ENCODE measurements at places on chromosomes 1 and 21. TPM values are rescaled to one million over a fixed set of nuclear protein-coding genes. Genes with fewer than 3 reads are reported as not detected.

BTG3 gene
- 43.3 TPM for total RNA-seq

MEX3A gene
- 0.05 TPM for total RNA-seq

B3GALT2 gene
- total RNA-seq: 0.94 TPM

CACNA1E gene
- total RNA-seq: 0.08 TPM

DNA sequence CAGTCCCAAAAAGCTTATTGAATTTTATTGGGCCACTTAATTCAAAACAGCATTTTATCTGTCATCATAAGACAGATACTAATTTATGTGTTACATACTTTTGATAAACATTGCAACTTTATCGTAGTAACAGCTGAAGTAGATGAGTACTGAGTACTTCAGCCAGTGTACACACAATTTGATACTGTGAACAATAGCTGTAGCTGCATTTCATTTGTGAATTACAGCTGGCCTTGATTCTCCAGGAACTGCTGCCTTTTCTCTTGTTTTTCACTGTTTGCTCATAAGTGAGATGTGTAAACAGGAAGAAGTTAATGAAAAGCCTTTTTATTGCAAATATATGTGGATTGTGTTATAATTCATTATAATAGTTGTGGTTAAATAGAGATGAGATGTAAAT is 10.2 kb downstream of the UAP1 start:
- no peaks in the 10 kb centered on the region for H3K27me3 ChIP-seq
- no peak for DNase-seq
- peaks cover 16% of the 10 kb centered on the region for H3K36me3 ChIP-seq
- H3K4me1 ChIP-seq: peaks cover 7% of the 10 kb centered on the region

GRCh38 chr1:27530192-27530591 is 40.2 kb upstream of the WASF2 start:
- no peak overlapping the region for H3K27ac ChIP-seq
- H3K4me3 ChIP-seq: no peak overlapping the region
- H3K27me3 ChIP-seq: no peaks in the 10 kb centered on the region
- peaks cover 21% of the 10 kb centered on the region for H3K36me3 ChIP-seq
- peaks cover 47% of the 10 kb centered on the region for H3K4me1 ChIP-seq

- H3K4me1 ChIP-seq: no peaks in the 10 kb centered on the region
- DNase-seq: no peak
- peaks cover 2% of the 10 kb centered on the region for H3K27me3 ChIP-seq
- H3K27ac ChIP-seq: no peak overlapping the region
- no peak overlapping the region for H3K4me3 ChIP-seq
Measured at GRCh38 chr1:232388363-232388762, 241.6 kb downstream of the SIPA1L2 start.

GRCh38 chr1:109892561-109893368 is 17.9 kb upstream of the CSF1 start:
- H3K27me3 ChIP-seq: no peaks in the 10 kb centered on the region
- H3K27ac ChIP-seq: no peak overlapping the region
- peaks cover 21% of the 10 kb centered on the region for H3K4me1 ChIP-seq
- DNase-seq: no peak

GRCh38 chr1:2099886-2100779 is 49.9 kb downstream of the PRKCZ start:
- H3K36me3 ChIP-seq: no peaks in the 10 kb centered on the region
- no peak for DNase-seq
- H3K4me1 ChIP-seq: no peaks in the 10 kb centered on the region
- no peak overlapping the region for H3K4me3 ChIP-seq

GRCh38 chr1:113579256-113580018 is 179.8 kb downstream of the PHTF1 start:
- no peak for DNase-seq
- no peaks in the 10 kb centered on the region for H3K4me1 ChIP-seq
- no peak overlapping the region for H3K4me3 ChIP-seq
- H3K36me3 ChIP-seq: no peaks in the 10 kb centered on the region
- no peak overlapping the region for H3K27ac ChIP-seq
- peaks cover 4% of the 10 kb centered on the region for H3K27me3 ChIP-seq

DNA sequence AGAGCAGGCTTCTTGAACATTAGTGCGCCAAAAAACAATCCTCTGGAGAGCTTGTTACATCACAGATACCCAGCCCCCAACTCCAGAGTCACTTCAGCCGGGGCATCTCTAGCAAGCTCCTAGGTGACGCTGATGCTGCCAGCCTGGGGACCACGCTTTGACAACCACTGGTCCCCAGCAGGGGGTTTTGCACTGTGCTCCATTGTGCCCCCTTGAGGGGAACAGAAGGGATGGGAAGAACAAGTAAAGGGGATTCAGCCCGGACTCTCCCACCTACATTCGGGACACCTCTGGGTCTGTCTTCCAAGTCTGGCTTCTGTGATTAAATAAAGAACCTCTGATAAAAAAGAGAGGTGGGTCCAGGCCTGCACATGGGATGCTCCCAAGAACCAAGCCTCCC is 60.4 kb downstream of the ATP5PO start:
- no peak overlapping the region for H3K27ac ChIP-seq
- peak; percentile 21 for DNase-seq
- H3K4me3 ChIP-seq: no peak overlapping the region
- no peaks in the 10 kb centered on the region for H3K27me3 ChIP-seq

DNA sequence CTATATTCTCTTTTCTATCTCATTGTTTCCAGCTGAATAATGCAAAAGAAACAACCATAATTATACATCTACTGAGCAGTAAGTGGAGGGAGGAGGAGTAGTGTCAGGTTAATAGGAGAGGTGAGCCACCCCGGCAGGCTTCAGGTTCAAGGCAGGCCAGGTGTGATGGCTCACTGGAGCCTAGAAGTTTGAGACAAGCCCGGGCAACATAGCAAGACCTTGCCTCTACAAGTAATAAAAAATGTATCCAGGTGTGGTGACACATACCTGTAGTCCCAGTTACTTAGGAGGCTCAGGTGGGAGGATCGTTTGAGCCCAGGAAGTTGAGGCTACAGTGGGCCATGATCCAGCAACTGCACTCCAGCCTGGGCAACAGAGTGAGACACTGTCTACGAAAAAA is 1.9 kb upstream of the DIP2A start:
- H3K4me1 ChIP-seq: peaks cover 41% of the 10 kb centered on the region
- peak overlapping the region; percentile 85 for H3K4me3 ChIP-seq
- peaks cover 42% of the 10 kb centered on the region for H3K36me3 ChIP-seq
- H3K27me3 ChIP-seq: no peaks in the 10 kb centered on the region
- H3K27ac ChIP-seq: peak overlapping the region; percentile 11

GRCh38 chr1:1429671-1430073 is 5.8 kb upstream of the VWA1 start:
- H3K36me3 ChIP-seq: no peaks in the 10 kb centered on the region
- DNase-seq: no peak
- H3K4me1 ChIP-seq: peaks cover 7% of the 10 kb centered on the region
- no peak overlapping the region for H3K4me3 ChIP-seq
- no peak overlapping the region for H3K27ac ChIP-seq
- peaks cover 15% of the 10 kb centered on the region for H3K27me3 ChIP-seq

DNA sequence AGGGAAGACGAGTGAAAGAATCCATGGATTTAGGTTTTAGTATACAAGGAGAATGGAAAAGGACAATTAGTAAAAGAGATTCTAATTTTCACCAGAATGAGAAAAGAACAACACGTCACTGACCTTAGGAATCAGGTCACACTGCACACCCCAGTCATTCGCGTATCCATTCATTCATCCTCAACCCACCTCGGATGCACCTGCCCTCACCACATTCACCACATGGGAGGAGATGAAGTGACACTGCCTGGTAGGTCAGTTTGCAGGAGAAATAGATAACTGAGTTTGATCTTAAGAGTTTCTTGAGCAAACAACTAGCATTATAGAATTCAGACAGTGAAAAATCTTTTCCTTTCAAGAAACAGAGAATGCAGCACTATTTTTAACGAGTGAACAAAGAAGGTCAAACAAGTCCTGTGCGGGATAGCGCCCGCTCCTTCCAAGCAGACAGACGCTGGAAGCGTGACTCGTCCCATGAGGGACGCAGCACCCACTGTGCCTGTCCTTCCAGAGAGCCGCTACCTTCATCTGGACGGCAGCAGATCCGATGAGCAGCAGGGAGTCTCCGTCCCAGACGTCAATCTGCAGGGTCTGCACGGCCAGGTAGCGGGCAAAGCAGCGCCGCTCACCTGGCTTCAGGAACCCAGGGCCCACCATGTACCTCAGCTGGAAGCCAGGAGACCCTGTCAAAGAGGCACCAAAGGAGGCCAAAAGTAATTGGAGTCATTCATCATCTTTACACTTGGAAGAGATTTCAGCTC is 101.7 kb downstream of the NPHP4 start:
- no peak overlapping the region for H3K27ac ChIP-seq
- H3K4me1 ChIP-seq: no peaks in the 10 kb centered on the region
- H3K27me3 ChIP-seq: no peaks in the 10 kb centered on the region
- DNase-seq: no peak
- no peak overlapping the region for H3K4me3 ChIP-seq

DNA sequence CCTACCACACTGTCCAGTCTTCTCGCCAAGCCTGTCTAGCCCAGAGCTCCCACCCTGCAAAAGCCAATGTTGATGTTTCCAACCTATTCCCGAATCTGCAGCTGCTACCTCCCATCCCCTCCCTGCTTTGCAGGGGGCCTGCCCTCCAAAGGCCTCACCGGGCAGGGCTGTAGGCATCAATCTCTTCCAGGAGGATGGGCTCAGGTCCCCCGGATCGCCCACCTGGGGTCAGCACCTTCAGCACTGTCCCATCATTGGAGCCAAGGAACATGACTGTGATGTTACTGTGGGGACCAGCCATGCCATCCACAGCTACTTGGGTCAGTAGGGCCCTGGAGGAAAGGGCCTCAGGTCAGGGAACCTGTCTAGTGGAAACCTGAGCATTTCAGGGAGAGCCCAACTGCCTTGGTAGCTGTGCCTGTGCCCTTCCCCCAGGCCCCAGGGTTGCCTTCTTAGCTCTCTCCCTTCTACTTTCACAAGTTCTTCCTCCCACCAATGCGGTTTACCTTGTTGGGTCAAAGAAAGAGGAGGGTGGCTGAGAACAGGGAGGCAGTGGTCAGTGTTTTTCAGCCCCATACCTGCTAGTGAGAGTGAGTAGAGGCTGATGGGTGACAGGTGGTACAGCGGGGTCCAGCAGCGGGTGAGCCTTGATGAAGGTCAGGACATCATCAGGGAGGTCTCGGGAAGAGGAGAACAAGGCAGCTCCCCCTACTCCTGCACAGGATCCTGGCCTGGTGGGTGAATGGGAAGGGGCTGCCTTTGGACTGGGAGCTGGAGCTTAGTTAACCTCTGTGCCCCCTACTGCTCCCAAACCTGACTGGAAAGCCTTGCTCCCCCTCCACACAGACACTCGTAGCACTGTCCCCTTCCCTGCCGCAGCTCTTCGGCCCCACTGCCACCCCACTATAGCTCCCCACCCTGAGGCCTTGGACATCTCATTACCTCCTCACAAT is 10.7 kb downstream of the SEMA6C start:
- H3K27me3 ChIP-seq: peaks cover 3% of the 10 kb centered on the region
- DNase-seq: no peak
- H3K36me3 ChIP-seq: peaks cover 1% of the 10 kb centered on the region
- H3K4me3 ChIP-seq: no peak overlapping the region

DNA sequence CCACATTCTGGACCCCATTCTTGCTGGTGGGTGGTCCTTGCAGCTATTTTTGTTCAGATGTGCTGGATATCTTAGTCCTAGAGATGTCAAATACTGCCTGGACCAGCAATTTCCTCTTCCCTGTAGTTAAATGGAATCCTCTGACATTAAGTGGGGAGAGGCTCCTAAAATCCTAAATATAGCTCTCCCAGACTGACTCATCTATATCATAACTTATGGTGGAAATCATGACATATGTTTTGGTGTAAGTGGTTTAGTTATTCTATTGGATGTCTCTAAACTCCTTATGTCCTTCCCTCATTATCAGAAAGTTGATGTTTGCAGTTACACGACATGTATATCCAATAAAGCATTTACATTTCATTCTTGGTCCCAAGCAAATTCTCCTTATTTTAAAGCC is 73.1 kb downstream of the KCNJ6 start:
- no peaks in the 10 kb centered on the region for H3K27me3 ChIP-seq
- no peak overlapping the region for H3K4me3 ChIP-seq
- no peaks in the 10 kb centered on the region for H3K4me1 ChIP-seq
- DNase-seq: no peak
- no peaks in the 10 kb centered on the region for H3K36me3 ChIP-seq
- no peak overlapping the region for H3K27ac ChIP-seq

GRCh38 chr1:205950280-205950679 is 7.0 kb upstream of the SLC26A9 start:
- H3K27ac ChIP-seq: no peak overlapping the region
- H3K36me3 ChIP-seq: no peaks in the 10 kb centered on the region
- peaks cover 15% of the 10 kb centered on the region for H3K27me3 ChIP-seq
- no peak overlapping the region for H3K4me3 ChIP-seq
- no peak for DNase-seq

GRCh38 chr21:32584472-32584871 is 851 bp downstream of the TCP10L start:
- no peaks in the 10 kb centered on the region for H3K27me3 ChIP-seq
- H3K4me3 ChIP-seq: no peak overlapping the region
- H3K27ac ChIP-seq: no peak overlapping the region
- peaks cover 2% of the 10 kb centered on the region for H3K4me1 ChIP-seq
- no peaks in the 10 kb centered on the region for H3K36me3 ChIP-seq

DNA sequence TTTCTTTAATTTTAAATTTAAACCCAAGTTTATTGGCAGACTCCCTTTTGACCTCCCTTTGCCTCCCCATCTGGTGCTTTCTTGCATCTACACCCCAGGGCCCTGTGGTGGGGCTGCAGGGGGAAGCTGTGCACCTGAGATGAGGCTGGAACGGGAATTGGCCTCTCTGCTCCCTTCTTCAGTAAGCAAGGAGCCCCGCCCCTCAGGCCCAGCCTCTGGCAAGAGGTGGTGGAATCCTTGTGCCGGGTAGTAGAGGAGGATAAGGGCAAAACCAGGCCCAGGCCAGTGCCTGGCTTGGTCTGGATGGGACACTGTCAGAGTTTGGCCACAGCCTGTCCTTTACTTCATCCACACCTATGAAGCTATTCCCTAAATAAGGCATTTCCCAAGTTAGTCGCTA is 25.1 kb downstream of the ATP8B2 start:
- H3K4me1 ChIP-seq: peaks cover 33% of the 10 kb centered on the region
- DNase-seq: no peak
- H3K36me3 ChIP-seq: peaks cover 38% of the 10 kb centered on the region
- H3K27me3 ChIP-seq: peaks cover 23% of the 10 kb centered on the region

- H3K36me3 ChIP-seq: no peaks in the 10 kb centered on the region
- H3K4me3 ChIP-seq: no peak overlapping the region
- no peak overlapping the region for H3K27ac ChIP-seq
- H3K27me3 ChIP-seq: peaks cover 47% of the 10 kb centered on the region
- peaks cover 14% of the 10 kb centered on the region for H3K4me1 ChIP-seq
Measured at GRCh38 chr1:50111503-50111902, 2.8 kb downstream of the ELAVL4 start.
